ENCODE measurements at places on chromosomes 2 and 18. TPM values are rescaled to one million over a fixed set of nuclear protein-coding genes. Genes with fewer than 3 reads are reported as not detected.

The CDH7 gene
- total RNA-seq: not detected

The CD8A gene
- total RNA-seq: 5.5 TPM

The KRTCAP3 gene
- total RNA-seq: 18.8 TPM

The SULT1C4 gene
- total RNA-seq: 10.6 TPM

- peak; percentile 62 for DNase-seq
These were observed 23.9 kb upstream of the SH3RF3 start for GRCh38 chr2:109105113-109105512.

- DNase-seq: no peak
These were observed 4.6 kb downstream of the GTF3C2 start for GRCh38 chr2:27351802-27352598.

DNA sequence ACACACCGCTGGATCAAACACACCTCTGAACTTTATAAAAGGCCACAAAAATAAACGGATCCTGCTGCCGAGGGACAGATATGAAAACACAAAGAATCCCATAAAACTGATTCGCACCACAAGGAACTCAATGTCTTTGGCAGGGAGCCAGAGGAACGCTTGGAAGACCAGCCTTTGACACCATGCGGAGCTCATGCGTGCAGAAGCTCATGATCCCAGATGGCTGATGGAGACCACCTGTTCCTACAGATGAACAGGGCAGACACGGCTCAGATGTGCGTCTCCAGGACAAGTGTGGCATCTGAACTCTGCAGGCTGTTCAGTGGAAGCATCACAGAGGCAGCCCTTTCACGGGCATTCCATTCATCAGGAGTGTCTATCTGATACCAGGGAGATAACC is 24.9 kb downstream of the COPS9 start:
- no peak for DNase-seq

- DNase-seq: no peak
These were observed 24.9 kb upstream of the BZW1 start for GRCh38 chr2:200786826-200787225.

DNA sequence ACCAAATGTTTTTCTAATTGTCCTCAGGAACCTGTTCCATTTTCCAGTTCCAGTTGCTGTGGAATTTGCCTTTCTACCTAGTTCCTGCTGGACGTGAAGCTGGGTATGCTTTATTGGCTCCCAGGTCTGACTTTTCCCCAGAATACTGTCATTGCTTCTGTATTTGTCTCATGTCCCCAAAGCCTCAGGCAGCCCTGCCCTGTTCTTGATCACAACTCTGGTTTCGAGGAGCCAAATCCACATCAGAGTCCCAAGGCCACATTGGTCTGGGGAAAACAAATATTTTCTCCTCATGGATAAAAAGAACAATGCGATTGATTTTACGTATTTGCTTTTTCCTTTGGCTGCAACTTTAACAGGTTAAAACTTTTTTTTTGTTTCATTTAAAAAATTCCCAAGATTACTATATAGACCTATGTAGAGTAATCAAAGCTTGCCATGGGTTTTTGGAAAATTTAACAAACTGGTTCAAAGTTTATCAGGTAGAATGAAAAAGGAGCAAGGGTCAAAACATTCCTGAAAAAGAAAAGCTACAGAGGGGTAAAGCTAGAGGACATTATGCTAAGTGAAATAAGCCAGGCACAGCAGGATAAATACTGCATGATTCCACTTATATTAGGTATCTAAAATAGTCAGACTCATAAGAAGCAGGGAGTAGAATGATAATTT is 85.2 kb downstream of the MDH1 start:
- DNase-seq: no peak

DNA sequence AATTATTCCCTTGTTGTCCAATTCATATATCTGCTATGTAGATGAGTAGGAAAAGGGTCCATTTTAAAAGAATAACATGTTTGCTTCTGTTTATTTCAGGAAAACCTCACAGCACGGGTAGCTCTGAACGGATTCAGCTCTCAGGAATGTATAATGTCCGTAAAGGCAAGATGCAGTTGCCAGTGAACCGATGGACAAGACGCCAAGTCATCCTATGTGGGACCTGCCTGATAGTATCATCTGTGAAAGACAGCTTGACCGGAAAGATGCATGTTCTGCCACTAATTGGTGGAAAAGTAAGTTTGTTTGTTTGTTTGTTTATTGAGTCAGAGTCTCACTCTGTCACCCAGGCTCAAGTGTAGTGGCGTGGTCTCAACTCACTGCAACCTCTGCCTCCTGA is 114.6 kb downstream of the PHLPP1 start:
- DNase-seq: no peak

DNA sequence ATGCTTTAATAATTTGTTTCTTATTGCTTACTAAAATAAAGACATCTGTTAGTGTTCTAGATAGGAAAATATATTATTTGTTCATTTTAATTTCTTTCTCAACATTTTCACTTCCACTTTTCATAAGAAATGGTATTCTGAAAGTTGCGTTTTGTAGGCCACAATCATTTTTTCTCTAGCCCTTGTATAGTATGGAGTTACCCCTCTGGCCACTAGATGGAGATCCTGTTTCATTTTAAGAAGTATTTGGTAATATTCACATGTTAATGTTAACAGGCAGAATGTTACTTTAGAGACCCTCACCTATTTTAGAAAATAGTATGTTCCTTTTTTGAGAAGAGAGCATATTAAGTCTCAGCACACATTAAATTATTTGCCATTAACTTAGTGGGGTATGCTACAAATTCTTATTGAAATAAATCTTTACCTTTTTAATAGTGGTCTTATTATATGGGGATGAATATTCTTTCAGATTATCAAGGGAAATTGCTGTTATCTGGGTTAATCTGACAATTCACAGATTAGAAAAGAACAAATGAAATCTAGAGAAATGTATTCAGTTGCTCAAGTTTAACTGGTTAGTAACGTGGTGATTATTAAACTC is 73.9 kb upstream of the TTC27 start:
- no peak for DNase-seq

GRCh38 chr18:70294471-70295191 is 5.8 kb downstream of the SOCS6 start:
- DNase-seq: no peak

DNA sequence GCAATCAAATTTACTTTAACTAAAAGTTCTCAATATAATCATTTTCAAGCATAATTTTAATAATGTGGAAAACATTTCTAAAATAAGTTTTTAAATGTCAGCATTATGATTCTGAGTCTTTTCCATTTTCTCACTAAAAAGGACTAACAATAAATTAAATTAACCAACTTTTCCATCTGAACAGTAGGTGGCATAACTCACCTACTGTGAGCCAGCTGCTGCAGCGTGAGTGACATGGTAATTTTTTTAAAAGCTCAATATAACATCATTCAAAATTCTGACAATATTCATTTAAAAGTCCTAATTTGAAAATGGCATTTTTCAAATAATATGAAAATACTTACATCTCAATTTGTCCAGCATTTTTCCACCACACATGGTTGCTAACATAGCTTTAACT is 66.5 kb downstream of the DTNB start:
- no peak for DNase-seq

- DNase-seq: no peak
These were observed 18.7 kb upstream of the CCBE1 start for GRCh38 chr18:59715966-59716369.

- DNase-seq: no peak
These were observed 7.2 kb downstream of the BOLL start for GRCh38 chr2:197777823-197778407.

DNA sequence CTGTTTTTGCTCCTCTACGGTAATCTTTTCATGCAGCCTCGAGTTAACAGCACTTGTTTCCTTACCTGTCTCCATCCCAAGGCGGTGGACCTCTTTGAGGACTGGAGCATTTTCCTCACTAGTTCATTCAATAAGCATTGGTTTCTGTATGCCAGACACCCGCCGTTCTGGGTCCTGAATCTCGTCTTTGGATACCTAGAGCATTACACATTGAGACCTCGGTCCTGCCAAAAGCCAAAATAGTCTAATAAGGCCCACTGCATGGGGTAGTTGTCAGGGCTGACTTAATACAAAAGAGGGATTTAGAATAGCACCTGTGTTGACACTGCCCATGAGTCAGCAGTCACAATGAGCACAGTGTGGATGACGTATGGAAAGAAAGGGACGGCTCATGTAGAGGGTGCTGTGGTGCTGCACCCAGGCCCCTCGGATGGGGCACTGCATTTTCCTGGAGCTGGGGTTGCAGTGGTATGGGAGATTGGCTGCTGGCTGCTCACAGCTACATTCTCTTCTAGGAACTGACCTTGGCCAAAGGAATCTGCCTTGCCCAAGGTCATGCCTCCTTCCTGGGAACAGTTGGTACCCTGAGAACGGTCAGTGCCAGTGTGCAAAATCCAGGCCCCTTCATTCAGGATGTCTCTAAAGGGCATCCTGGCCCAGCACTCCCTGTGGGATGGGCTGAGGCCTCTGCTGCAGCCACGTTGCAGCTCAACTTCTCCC is 126.9 kb upstream of the NCK2 start:
- DNase-seq: no peak

GRCh38 chr18:25621682-25622081 is 269.7 kb upstream of the ZNF521 start:
- DNase-seq: no peak

GRCh38 chr18:33805592-33805991 is 227.6 kb downstream of the ASXL3 start:
- no peak for DNase-seq

- no peak for DNase-seq
These were observed 777 bp upstream of the C18orf32 start for GRCh38 chr18:49487711-49488310.

- no peak for DNase-seq
These were observed 39.4 kb downstream of the PXDN start for GRCh38 chr2:1704631-1705556.

GRCh38 chr2:240655931-240656886 is 26.5 kb downstream of the AQP12B start:
- DNase-seq: no peak

GRCh38 chr2:231425811-231426703 is 30.5 kb downstream of the B3GNT7 start:
- DNase-seq: no peak

DNA sequence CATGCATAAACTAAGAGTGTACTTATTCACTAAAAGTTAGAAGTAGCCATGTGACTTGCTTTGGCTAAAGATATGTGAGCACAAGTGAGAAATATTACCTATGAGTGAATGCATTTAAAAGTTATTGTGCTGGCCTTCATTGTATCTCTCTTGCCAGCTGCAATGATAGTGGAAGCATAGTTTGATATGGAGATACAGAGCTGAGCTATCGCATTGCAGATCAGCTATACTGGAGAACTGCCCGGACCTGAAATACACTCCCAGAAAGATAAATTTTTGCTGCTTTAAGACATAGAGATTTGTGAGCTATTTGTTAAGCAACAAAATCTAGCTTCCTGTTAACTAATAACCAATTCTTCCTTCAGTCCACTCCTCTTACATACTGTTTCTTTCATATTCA is 571.1 kb downstream of the CPS1 start:
- no peak for DNase-seq

DNA sequence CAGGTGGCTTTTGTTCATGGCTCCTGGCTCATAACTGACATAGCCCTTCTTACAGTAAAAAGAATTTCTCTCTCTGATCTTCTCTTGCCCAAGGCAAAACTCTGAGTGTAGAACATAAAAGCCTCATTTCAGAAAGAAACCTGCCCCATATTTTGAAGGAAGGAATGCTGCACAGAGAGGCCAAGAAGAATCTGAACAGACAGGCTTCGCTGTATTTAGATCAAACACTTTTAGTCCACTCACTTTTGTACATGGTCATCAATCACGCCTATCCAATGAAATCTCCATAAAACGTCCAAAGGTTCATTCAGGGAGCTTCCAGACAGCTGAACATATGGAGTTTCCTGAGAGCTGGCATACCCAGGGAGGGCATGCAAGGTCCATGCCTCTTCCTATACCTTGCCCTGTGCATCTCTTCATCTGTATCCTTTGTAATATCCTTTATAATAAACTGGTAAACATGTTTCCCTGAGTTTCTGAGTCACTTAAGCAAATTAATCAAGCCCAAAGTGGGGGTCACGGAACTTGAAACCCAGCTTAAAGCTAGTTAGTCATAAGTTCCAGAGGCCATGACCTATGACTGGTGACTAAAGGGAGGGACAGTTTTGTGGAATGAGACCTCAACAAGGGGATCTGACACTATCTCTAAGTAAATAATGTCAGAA is 62.5 kb upstream of the TMEM247 start:
- DNase-seq: no peak

- no peak for DNase-seq
These were observed 4.3 kb upstream of the CASP8 start for GRCh38 chr2:201256082-201256481.

- no peak for DNase-seq
These were observed 158.4 kb downstream of the FHOD3 start for GRCh38 chr18:36455931-36456330.

Data from lower lobe of right lung (tissue), 2 donors.